ENCODE measurements at places on chromosomes 3 and 15.

DNA sequence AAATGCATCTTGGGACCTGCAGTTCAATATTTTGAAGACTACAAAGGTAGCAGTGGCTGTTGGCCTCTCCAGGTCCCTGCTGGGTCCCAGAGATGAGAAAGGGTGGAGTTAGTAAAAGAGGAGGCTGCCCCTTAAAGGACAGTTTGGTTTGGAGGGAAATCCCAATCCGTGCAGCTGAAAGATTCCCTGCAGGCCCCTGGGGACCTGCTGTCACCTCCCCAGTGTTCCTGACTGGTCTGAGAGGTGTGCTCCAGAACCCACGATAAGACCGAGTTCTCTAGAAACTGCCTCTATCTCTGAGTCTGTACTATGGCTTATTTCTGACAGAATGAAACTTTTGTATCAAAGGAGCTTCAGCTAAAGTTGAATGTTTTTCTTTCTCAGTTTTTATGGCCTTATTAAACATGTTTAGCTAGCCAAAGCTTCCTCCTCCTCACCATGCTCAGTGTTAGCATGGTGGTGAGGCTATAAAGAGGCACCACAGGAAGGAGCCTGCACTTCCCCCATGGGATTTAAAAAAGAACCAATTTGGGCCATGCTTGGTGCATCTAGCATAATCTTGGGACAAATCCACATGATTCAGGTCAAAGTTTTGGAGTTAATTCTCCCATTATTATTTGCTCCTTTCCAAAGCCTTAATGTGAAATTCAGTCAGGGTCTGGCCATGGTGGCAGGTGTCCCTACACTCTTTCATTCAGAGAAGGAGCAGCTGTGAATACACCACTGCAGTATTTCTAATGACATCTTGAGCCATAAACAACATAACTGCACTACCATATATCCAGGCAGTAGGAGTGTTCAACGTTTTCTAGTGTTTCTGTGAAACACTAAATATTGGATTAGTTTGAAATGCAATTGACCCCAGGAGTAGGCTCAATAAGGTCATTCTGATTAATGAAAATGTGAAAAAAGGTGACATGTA lies 74.4 kb downstream of the ATP1B3 start:
- no peak for DNase-seq

GRCh38 chr15:94769089-94769488 lies 537.7 kb downstream of the MCTP2 start:
- DNase-seq = no peak

- DNase-seq = peak; percentile 36
Observed at GRCh38 chr15:84633311-84634227, 20.5 kb downstream of the WDR73 start.

GRCh38 chr3:60169755-60170154 lies 1081.5 kb downstream of the FHIT start:
- no peak for DNase-seq

DNA sequence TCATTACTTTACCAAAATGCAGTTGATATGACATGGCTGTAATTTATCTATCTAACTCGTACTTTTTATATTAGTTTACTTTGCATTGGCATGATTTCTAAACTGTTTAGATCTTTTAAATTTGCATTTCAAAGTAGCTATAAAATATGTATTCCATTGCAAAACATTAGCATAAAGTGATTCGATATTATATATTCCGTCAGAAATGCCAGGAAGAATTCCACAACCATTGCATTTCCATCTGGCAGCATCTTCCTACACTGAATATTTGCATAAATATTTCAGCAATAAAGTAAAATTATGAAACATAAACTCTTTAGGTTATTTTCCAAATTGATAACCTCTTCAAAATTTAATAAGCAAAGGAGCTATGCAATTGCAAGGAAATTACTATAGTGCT lies 546.6 kb downstream of the MFSD1 start:
- DNase-seq = no peak

DNA sequence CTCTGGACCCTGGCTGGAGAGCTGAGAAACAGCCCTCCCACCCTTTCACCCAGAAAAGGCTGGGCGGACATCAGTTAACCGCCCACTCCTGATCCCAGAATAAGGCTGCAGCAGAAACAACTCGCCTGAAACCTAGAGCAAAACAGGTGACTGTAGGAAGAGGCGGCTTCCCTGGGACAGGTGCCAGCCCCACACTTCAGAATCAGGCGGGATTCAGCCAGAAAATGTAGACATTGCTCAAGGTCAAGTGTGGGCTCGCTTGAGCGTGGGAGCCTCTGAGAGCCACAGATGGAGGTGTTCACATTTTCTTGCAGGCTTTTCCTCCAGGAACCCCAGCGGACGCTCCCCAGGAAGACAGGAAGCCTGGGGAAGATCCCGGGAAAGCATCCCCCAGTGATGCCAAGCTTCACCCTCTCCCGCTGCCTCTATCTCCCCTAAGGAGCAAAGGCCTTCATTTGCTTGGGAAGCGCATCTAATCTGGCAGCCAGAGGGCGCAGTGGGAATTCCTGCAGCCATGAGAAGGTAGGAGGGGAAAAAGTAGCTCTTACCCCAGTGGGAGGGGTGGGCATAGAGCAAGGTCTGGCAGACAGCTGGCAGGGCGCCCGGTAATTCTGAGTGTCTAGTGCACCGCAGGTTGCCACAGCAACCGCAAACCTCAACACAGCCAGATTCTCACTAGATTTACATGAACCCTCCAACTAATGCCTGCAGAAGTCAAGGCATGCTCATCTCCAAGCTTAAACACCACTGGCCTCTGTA lies 77.7 kb downstream of the OCA2 start:
- DNase-seq = no peak

DNA sequence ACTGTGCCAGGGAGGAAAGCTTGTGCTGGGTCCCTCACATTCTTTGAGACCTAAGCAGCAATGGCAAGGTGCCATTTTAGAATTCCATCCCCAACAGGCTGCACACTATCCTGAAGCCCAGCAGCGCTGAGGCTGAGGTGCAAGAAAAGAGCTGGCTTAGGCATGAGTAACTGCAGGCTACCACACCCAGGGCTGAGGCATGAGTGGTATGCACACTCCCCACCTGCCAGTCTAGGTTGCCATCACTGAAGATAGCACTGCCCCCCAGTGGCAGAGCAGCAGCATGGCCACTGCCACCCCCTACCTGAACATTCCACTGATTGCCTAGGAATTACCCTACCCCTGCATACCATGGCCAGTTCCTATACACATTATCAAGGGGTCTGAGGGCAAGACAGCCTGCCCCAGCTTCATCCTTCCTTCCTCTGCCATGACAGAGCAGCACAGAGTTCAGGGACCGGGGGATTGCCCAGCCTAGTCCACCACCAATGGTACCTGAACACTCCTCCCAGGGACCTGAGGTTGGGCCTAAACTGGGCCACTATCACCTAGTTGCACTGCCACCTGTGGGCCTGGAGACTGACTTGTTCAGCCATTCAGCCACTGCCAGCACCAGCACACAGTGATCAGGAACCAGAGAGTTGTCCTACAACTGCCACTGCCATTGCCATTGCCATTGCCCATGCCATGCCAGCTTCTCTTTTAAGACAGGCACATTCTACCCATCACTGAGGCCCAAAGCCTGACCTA lies 129.8 kb downstream of the SATB1 start:
- DNase-seq = no peak

GRCh38 chr3:187969581-187969950 lies 184.4 kb upstream of the LPP start:
- DNase-seq = no peak

DNA sequence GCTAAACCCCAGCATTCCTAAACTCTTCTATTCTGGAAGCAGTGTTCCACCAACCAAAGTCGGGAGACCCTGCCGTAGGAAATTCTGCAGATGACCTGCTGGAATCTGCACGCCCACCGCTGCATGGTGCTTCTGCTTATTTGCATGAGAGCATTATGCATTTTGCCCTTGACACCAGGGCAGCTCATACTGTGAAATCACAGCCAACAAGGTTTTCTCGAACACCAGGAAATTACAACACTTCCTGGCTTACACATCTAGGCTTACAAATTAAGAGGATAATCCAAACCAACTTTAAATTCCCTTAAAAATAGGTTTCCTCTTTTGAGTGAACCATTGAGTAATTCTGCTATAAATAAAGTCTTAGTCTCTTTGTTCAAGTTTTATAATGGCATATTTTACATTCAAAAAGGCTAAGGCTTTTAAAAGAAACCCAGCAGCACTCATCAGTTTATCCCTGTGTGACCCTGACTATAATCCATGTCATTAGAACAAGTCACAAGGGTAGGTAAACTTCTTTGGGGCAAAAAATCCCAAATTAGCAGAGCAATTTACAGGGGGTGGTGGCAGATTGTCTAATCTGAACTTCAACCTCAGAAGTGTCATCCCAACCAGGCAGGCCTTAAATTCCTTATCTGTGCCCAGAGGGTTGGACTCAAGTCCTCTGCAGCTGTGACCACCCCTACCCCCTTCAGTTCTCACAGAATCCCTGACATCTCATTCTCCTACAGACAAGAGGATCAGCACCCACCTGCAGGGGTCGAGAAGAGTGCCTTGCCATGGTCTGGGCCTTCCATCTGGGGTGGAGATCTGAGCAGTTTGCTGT lies 33.5 kb upstream of the RBP1 start:
- no peak for DNase-seq

GRCh38 chr3:176850498-176850897 lies 346.8 kb downstream of the TBL1XR1 start:
- no peak for DNase-seq
